Body of pancreas (tissue), 4 donors: ENCODE measurements at places on chromosomes 5 and 9. TPM values are rescaled to one million over a fixed set of nuclear protein-coding genes. Genes with fewer than 3 reads are reported as not detected.

GLDC gene
- total RNA-seq: not detected

C9 gene
- total RNA-seq: not detected

DNA sequence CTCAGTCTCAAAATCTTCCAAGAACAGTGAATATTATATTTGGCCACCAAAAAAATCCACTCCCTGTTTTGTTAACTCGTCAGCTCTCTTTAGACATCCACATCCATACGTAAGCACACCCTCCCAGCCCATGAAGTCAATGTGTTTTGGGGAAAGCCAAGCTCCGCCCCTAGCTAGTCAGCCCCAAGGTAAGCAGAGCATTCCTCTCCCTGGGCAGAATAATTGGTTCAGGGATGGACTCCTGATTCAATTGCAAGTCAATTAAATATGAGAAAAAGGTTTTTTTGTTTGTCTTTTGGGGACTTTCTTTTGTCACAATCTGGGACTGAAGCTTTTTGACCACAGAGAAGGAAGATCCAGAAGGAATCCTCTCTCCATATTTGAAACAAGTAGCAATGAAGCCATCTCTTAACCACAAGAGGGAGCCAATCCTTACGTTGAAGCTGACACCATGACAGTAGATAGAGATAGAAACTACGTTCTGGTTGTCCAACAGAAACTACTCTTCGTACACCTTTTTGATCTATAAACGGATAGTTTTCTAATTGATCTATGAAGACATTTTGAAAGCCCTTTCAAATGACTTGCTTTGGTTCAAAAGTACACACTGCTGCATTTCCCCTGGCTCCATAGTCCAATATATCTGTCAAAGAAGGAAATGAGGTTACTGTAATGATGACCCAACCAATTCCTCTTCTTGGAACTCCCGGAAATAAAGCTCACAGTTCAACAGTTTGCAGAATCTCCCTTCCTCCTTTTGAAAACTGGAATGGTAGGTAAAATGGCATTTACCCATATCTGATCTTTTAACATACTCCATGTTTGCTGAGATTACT, 166.4 kb downstream of the TLE1 start:
- H3K27me3 ChIP-seq: no peaks in the 10 kb centered on the region
- peak overlapping the region; percentile 3 for H3K27ac ChIP-seq
- peak; percentile 52 for DNase-seq
- H3K4me3 ChIP-seq: no peak overlapping the region

- no peaks in the 10 kb centered on the region for H3K27me3 ChIP-seq
- no peaks in the 10 kb centered on the region for H3K4me1 ChIP-seq
- H3K27ac ChIP-seq: no peak overlapping the region
- DNase-seq: no peak
- H3K4me3 ChIP-seq: no peak overlapping the region
These were observed 176.4 kb upstream of the MRPS30 start for GRCh38 chr5:44632344-44632743.

DNA sequence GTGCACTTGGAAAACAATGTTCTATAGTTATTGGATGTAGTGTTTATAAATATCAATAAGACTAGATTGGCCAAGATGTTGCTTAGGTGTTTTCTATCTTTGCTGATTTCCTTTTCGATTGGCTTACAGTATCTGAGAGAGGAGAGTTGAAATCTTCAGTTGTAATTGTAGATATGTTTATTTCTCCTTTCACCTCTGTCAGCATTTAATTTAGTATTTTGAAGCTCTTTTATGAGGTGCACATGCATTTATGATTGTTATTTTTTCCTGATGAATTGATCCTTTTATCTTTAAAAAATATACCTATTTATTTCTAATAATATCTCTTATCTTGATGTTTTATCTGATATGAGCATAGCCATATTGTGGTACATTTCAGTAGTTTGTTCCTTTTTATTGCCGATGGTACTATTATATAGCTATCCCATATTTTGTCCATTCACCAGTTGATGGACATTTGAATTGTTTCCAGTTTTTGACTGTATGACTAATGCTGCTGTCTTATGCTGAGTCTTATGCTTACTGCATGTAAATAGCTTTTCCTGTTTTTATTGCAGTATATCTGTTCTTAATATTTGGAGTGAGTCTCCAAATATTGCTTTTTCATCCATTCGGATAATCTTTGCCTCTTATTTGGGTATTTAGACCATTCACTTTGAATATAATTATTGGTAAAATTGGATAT, 34.7 kb downstream of the ERCC6L2 start:
- no peaks in the 10 kb centered on the region for H3K36me3 ChIP-seq
- no peak overlapping the region for H3K27ac ChIP-seq

- no peaks in the 10 kb centered on the region for H3K4me1 ChIP-seq
- no peak overlapping the region for H3K4me3 ChIP-seq
- no peaks in the 10 kb centered on the region for H3K36me3 ChIP-seq
- H3K27ac ChIP-seq: no peak overlapping the region
These were observed 234.0 kb upstream of the GRAMD2B start for GRCh38 chr5:126189231-126189630.

DNA sequence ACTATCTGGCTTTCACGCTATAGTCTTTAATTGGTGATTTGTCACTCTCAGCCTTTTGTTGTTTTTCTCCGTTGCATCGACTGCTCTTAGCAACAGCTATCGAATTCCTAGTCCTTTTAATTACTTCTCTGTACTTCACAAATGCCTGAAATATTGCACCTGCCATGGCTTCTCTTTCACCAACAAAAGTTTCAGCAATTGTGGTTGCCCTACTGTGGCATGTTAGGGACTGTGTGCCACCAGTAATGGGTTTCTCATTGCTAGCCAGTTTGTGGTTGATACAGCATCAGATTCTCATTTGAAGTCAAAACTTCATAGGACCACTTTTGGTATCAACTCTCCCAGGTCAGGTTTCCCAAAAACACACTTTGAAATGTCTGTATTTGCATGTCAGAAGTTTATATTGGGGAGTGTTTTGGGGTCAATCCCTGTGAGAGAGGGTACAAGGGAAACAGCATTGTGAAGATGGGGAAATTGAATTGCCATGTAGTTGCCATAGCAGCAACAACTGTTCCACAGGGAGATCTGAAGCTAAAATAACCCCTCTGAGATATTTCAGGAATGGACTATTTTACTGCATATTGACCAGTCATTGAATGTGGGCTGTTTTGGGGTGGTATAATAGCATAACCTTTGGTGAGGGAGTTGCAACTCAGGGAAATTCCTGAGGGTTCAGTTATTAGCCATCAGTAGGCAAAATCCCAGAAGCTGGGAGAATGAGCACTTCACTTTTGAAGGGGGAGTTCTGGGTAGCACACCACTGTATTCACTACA, 99.2 kb downstream of the WDR70 start:
- H3K4me3 ChIP-seq: no peak overlapping the region
- no peak overlapping the region for H3K27ac ChIP-seq
- no peak for DNase-seq
- H3K27me3 ChIP-seq: no peaks in the 10 kb centered on the region
- H3K4me1 ChIP-seq: no peaks in the 10 kb centered on the region

IFNA17 gene
- not detected for total RNA-seq

CCL21 gene
- total RNA-seq: 32.6 TPM

- no peak overlapping the region for H3K27ac ChIP-seq
- H3K4me3 ChIP-seq: no peak overlapping the region
- H3K27me3 ChIP-seq: no peaks in the 10 kb centered on the region
- no peaks in the 10 kb centered on the region for H3K4me1 ChIP-seq
- DNase-seq: no peak
- H3K36me3 ChIP-seq: no peaks in the 10 kb centered on the region
These were observed 160.0 kb downstream of the PAPPA start for GRCh38 chr9:116313638-116314037.

- no peak overlapping the region for H3K27ac ChIP-seq
- no peaks in the 10 kb centered on the region for H3K27me3 ChIP-seq
- no peaks in the 10 kb centered on the region for H3K36me3 ChIP-seq
- no peak for DNase-seq
These were observed 41.1 kb downstream of the LIX1 start for GRCh38 chr5:97101189-97101910.

- H3K4me3 ChIP-seq: no peak overlapping the region
- H3K27me3 ChIP-seq: no peaks in the 10 kb centered on the region
- H3K27ac ChIP-seq: no peak overlapping the region
These were observed 186.8 kb downstream of the SNX18 start for GRCh38 chr5:54704333-54704732.
